ENCODE measurements at places on chromosomes 2 and 18.

DNA sequence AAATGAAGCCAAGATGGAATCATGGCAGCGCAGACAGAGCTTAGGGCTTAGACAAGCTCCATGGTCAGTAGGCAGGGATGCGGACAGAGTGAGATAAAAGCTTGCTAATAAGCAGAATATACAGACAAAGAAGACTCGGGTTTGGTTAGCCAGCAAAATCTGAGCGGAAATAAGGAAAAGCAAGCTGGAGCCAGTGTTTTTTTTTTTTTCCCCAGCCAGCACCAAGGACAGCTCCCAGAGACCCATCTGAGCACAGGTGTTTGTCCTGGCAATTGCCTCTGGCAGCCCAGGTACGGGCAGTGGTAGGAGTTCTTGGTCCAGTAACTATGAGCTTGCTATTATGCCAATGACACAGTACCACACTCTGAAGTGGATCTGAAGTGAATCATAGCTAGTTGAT, 187.6 kb downstream of the ADCYAP1 start:
- DNase-seq: no peak

DNA sequence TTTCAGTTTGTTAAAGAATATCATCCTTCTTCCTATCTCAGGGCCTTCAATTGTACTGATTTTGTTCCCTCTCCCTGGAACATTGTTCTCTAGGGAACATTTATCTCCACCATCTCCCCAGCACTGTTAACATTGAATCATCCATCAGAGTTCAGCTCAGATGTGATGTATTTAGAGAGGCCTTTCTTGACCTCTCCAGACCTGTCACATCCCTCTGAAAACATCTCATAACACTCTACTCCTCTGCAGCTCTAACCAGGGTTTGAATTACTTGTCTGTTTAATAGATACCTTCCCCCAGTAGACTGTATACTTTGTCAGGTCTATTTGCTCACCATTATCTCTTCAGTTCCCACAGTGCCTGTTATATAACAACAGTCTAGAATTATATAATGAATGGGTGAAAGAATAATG, 98.6 kb downstream of the GALNT1 start:
- no peak for DNase-seq

DNA sequence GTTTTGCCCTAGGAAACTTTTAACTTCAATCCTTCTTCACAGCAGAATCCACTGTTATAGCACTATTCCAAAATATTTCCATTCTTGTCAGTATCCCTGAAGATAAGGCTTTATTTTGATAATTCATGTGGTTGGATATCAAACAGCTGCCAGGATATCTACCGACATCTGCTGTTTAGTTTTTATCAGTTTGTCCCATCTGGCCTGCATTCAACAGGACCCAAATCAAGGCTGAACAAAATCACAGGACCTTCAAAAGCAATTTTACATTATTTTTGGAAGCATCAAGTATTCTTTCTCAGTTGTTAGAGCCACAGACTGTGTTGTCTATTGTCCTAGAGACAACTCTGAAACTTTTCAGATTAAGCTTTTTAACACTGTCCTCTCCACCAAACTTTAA, 429.0 kb upstream of the PIK3C3 start:
- DNase-seq: no peak

DNA sequence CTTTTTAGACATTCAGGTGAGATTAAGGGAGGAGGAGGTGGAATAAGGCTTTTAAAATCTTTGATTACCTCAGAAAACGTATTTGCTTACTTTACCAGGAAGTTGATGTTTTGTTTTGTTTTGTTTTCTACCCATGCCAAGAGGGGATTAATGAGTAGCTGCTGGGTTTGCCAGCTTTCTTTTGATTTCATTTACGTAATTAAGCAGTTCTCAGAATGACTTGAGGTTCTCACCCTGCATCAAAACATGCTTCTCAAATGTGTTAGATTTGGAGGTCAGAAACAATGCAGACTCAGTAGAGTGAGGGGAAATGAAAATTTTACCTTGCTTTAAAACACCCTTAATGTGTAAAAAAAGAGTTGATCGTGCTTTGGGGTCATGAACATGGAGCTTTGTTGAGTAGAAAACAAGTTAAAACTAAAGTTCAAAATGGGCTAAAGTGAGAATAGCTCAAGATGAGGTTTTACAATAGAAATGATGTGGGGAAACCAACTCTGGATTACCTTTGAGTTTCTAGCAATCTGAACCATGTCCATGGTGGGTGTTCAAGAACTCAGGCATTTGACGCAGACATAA, 217.1 kb upstream of the EPAS1 start:
- no peak for DNase-seq

DNA sequence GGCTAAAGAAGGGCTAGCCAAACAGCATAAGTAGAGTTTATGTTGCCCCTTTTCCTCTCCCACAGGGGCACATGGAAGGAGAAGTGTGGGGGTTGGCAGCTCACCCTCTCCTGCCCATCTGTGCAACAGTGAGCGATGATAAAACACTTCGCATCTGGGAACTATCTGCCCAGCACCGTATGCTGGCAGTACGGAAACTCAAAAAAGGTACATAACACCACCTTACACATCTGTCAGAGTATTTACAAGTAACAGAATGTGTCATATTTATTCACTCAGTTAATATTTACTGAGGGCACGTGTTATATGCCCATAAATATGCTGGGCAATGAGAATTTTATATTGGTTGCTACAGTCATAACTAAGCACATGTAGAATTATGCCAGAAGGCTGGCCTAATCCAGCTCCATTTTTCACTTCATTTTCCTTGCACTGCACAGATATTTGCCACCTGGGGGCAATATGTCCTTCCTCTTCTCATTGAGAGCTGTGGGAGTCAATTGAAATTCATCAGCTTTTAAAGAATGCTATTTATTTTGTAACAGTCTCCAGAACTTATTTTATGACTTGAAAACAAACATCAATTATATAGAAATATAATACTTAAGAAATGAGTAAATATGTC, 150.6 kb downstream of the RTN4 start:
- no peak for DNase-seq

DNA sequence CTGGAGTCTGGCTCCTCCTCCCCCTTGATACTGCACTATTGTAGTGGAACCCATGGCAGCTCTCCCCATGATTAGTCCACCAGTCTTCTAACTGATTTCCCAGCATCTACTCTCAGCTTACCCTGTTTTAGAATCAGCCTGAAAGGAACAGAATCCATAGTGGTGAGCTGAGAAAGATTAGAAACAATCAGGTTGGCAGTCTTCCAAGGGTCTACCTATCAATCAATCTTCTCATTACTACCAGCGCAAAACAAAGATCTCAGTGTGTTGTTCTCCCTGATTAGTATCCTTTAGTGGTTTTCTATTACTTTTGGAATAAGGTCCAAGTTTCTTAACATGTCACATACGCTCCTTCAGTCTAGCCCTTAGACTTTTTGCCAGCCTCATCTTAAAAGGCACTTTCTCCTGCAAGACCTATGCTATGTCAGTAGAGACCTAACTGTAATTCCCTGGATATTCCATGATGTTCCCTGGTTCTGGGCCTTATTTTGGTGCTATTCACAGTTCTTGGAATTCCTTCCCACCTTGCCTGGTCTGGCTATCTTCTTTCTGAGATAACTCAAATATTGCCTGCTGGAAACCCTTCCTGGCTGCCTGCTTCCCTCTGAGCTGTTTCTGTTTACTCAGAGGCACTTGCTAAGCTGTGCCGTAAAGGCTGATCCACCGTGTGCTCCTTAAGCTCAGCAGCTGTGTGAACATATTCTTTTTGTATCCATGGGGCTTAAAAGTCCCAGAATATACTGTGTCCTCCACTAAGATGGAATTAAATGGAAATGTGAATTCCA, 32.6 kb downstream of the LAMA3 start:
- DNase-seq: no peak

DNA sequence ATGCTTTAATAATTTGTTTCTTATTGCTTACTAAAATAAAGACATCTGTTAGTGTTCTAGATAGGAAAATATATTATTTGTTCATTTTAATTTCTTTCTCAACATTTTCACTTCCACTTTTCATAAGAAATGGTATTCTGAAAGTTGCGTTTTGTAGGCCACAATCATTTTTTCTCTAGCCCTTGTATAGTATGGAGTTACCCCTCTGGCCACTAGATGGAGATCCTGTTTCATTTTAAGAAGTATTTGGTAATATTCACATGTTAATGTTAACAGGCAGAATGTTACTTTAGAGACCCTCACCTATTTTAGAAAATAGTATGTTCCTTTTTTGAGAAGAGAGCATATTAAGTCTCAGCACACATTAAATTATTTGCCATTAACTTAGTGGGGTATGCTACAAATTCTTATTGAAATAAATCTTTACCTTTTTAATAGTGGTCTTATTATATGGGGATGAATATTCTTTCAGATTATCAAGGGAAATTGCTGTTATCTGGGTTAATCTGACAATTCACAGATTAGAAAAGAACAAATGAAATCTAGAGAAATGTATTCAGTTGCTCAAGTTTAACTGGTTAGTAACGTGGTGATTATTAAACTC, 73.9 kb upstream of the TTC27 start:
- DNase-seq: no peak

- DNase-seq: no peak
Observed at GRCh38 chr18:34548973-34549294, 161.2 kb upstream of the DTNA start.

All from GM12892 (cell line).